Effector CD4-positive, alpha-beta T cell (primary cell): ENCODE measurements at places on chromosomes 5 and 9.

DNA sequence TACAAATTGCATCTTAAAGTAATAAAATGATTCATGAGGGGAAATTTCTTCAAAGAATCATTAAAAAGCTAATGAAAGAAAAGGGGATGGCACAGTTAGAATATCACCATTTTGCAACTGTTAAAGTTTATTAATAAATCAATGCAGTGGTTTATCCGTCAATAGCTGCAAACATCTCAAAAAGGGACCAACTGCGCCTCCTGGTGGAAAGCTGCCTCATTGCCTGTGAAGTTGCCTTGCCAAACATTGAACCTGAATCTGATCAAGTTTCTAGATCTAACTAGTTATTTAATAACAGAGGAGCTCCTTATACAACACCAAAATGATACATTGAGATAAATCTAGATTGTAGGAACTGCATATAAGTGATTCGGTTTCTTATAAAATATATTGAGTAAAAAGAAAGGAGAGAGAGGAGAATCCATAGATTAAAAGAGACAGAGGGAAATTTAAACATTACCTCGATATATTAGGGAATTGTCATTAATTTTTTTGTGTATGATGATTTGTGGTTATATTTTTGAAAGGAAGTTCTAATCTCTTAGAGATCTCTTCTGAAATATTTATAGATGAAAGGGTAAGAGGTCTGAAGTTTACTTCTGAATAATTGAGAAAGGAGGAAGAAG is 6.9 kb upstream of the NDUFB6 start:
- DNase-seq: peak; percentile 79

GRCh38 chr5:86885489-86886230 is 267.9 kb downstream of the COX7C start:
- no peak for DNase-seq

DNA sequence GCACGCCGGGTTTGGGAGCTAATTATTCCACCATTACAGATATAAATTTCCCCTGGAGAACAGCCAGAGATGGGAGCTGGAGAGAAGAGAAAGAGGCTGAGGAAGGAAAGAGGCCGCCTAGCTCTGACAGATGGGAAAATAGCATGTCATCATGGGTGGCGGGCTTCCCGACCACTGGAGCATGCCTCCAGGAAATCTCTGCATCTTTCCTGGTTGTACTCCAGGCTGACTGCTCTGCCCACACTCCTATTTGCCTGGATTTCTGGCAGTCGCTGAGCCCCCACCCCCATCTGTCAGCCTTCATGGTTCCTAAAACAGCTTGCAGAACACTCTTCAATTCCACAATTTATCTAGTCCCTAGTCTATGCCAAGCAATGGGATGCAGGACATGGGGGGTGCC is 14.3 kb upstream of the GABRP start:
- no peak for DNase-seq

DNA sequence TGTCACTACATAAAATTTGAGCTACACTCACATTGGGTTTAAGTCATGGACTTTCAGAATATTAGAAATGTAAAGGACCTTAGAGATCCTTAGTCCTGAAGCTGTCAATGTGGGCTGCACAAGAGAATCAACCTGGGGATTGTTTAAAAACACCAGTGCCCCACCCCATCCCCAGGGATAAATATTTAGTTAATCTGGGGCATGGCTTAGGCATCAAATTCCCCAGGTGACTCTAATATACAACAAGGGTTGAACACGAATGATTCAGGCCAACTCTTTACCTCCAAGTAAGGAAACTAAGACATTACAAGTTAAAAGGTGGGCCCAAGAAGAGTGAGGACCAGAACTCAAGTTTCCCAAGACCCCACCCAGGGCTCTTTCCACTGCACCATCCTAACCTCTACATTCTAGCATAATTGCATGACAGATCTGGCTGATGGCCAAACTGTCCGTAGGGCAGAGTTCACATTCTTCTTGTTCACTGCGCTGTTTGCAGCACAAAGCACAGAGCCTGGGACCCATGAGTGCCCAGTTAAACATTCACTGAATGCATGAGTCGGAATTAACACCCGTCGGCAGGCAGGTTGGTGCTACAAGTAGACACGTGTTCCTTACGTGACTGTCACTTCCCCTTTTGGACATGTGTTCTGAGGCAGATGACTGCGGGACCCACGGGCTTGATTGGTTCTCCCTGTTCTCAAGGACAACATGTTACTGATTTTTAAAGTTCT is 25.2 kb downstream of the CYFIP2 start:
- DNase-seq: no peak

GRCh38 chr5:6321078-6321477 is 57.3 kb downstream of the MED10 start:
- DNase-seq: no peak

DNA sequence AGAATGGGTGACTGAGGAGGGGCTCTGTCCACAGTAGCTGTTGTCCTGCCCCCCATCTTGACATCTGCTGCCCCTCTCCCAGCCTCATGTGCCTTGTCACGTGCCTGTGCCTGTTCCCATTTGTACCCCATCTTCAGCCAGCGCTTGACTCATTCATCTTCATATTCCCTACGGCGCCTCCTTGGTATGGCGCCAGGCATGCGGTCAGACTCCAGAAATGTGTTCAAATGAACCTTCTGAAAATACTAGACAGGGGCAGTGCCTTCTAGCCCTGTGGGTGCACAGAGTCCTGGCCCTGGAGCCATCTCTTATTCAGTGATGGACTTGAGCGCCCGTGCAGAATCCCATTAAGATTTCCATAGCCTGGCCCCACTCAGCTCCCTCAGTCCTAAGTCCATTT is 46.2 kb downstream of the CFAP77 start:
- no peak for DNase-seq

DNA sequence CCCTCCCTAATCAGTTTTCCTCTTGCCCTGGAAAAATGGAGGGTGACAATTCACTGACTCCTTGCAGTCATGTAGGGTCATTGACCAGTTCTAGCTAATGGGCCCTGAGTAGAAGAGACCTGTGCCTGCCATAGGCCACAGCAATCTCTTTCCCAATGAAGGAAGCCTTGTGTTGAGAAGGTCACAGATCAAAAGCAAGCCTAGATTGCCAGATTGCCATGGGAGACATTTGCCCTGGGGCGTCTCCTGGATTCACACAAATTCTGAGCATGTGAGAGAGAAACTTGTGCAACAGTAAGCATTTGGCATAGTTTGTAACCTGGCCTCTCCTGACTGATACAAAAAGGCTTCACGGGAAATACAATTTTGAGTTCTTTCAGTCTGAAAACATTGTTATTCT is 148.0 kb downstream of the NUDT12 start:
- DNase-seq: no peak

- peak; percentile 1 for DNase-seq
These were observed 93.5 kb downstream of the PHF2 start for GRCh38 chr9:93669958-93670207.

DNA sequence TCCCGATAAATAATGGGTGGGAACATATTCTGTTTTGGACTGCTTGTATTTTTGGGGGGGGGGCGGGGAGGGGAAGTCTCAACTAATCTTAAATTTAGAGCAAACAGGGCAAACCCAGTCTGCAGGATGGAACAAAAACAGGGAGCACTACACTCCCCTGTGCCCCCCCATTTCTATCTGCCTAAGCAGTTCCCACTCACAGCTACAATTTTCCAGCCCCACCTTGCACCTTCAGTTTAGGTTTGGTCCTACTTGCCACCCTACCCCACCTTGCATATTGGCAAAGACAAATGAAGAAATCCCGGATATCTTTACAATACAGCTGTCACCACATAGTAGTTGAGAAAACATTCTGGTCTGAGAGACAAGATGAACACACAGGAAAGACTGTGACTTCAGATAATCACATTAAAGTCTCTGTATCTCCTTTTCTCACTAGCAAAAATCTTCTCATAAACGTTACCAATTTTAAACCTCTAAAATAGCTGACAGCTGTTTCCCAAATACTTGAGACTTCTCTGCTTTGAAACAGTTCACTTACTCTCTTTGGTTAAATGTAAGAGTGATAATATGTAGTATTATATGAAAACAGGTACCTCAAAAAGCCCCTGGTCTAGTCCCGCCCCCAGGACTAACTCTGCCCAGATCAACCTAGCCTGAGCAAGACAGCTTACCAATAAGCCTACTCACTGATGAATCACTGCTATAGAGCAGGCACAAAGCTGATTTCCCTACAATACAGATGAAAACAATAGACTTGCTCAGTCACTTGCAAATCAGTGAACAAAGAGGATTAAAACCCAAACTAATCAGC is 5.2 kb upstream of the RAPGEF6 start:
- no peak for DNase-seq

GRCh38 chr9:98538626-98539031 is 170.1 kb downstream of the GABBR2 start:
- DNase-seq: no peak

DNA sequence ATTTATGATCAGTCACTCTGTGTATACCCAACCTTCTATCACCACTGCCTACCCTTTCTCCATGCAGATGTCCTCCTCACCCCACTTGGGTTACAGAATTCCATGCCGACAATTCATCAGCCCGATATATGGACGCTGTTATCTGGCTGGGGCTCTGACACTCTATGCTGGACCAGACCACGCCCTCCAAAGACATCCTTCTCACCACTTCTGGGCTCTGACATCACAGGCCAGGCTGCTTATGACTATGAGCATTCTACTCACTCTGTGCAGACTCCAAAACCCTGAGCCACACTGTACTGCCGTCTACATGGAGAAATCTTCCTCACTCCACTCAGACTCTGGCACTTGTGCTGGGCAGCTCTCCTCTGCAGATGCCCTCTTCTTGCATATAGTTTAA is 7.6 kb upstream of the AK3 start:
- no peak for DNase-seq

GRCh38 chr5:72541501-72542225 is 34.5 kb upstream of the ZNF366 start:
- DNase-seq: no peak

DNA sequence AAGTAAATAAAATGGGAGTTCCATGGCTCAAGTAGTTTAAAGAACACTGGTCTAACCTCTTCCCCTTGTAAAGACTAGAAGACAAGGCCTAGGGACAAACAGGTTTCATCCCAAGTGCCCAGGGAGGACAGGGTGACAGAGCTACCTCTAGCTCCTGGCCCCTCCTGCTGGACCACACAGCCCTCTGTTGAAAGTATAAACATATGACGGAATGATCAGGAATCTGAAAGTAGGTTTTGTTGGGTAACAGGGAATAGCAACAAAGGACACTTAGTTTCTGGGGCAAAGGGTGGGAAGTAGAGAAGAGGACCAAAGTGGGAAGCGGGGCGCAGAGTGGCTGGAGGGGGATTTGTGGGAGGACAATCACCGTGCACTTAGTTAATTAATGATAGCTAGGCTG is 67.0 kb upstream of the DAB2IP start:
- no peak for DNase-seq

DNA sequence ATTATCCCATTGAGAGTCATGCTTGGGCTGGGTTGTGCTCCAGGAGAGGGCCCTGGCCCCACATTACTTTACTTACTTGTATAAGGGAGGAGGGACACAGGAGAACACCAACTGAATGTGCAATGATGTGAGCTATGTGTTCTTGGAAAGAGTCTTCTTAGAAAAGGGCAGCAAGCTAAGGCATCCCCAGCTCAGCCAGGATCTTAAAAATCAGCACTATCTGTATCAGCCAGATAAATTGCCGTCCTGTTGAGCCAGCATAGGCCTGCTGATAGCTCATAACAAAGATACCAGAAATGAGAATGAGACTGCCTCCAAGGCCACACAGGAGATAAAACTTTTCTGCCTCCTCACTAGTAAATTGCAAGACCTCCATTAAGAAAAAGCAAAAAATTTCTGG is 357.5 kb downstream of the CAAP1 start:
- no peak for DNase-seq

DNA sequence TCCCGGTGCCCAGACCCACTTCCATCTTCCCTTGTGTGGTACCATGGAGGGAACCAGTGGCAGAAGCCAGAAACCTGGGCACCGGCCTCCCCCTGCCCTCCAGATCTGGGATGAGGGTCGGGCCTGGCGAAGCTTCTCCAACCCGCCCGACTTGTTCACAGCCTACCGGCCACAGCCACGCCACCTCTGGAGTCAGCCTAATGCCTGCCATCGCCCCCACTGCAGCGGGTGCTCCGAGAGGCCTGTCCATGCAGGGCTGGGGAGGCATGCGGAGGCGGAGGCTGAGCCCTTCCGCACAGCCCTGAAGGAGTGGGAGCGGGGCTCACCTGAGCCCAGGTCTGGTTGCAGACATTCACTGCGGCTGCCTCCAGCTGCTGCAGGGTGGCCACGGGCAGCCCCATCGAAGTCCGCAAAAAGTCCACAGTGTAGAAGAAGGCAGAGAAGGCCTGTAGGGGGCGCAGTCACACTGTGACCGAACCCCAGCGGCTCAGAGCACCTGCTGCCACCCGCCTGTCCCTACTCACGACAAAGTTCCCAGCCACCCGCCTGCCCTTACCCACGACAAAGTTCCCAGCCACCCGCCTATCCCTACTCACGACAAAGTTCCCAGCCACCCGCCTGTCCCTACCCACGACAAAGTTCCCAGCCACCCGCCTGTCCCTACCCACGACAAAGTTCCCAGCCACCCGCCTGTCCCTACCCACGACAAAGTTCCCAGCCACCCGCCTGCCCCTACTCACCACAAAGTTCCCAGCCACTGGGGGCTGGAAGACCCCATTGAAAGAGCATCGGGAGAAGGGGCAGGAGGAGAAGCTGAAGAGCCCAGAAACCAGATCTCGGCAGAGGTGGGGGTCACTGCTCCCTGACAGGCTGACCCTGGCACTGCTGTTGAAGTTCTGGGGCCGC is 3.8 kb upstream of the NPDC1 start:
- DNase-seq: peak; percentile 45

DNA sequence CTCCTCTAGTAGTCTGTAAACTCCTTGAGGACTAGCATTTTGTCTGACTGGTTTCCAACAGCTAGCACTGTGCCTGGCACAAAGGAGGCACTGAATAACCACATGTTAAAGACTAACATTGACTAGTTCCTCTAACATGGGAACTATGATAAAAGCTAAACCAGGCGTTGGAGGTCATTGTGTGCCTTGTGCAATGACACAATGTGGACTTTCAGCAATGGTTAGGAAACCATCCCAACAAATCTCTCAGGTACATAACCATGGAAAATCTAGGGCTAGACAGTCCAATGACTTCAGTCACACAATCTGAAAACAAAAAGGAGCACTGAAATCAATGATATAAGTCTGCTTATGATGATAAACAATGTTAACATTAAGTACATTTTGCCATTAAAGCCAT is 200.6 kb downstream of the DCP2 start:
- DNase-seq: no peak
